ACHN (cell line): ENCODE measurements at places on chromosomes 13 and 19.

DNA sequence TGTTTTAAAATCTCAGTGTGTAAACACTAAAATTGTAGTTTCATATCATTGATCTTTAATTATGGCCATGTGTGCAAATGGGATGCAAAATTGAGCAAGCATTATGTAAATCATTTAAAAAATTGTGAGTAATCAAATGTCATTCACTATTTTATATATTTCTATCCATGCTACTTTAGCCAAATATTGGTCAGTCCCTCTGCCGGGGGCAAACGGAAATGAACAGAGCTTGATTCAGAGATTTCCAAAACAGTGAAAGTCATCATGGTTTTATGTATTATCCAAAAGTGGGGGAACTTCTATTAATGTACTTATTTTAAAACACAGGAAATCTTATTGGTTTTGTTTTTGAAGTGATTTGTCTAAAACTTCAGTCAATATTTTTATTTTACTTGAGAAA, 219.1 kb downstream of the IRS2 start:
- no peak for DNase-seq

GRCh38 chr13:24254146-24254841, 55.1 kb upstream of the C1QTNF9 start:
- DNase-seq = no peak

GRCh38 chr19:20247016-20247683, 80.1 kb downstream of the ZNF486 start:
- DNase-seq = no peak

DNA sequence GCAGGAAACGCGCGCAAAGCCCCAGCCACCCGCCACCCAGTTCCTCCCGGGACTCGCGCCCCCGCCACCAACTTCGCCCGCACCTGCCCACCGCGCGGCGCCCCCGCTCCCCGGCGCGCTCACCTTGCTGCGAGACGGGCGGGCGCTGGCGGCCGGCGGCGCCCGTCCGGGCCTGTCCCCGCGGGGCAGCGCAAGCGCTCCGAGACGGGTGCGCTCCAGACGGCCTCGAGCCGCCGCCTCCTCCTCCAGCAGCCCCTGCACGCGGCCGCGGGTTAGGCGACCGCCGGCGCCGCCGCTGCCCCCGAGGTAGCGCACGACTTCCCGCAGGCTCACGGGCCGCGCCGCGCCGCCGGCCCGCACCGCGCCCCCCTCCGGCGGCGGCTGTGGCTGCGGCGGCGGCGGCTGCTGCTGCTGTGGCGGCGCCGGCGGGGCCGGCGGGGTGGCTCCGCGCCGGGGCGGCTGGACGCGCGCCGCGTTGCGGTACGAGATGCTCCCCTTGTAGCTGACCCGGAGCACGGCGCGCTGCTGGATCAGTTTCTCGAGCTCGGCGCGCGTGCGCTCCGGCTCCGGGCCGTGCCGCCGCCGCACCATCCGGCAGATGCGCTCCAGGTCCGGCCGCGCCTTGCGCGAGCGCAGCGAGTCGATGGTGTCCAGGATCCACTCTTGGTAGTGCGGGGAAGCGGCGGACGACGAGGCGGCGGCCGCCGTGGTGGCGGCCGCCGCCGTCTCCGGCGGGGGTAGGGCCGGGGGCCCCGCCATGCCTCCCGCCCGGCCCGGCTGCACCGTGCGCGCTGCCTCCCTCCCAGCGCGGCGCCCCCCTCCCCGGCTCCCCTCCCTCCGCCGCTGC, 666 bp downstream of the SAMD1 start:
- peak; percentile 59 for DNase-seq

DNA sequence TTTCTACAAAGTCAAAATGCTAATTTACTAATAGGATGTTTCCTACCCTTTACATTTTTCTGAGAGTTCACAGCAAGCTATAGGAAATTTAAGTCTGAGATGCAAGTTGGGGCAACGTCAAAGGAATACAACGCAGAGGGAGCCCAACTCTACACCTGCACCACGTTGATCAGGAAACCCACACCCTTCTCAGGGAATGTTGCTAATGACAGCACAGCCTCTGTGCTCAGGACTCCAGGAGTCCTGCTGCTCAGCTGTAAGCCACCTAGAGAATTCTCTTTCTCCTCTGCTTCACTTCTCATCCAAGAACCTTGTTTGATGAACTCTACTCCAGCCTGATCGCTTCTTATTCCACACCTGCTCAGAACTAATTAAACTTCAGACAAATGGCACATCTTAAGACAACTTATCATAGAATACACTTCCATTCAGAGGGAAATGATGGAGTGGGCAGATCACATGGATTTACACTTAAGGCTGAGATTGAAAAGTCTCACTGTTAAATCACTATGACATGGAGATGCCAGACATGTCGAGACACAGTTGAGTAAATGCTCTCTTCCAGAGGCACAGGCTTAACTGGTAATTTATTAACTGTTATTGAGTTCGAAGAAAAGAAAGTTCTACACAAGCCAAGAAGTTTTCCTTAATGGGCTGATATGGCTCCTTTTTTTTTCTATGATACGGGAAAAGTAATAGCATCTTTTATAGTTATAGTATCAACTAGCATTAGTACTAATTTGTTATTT, 811.6 kb upstream of the ARGLU1 start:
- peak; percentile 67 for DNase-seq

DNA sequence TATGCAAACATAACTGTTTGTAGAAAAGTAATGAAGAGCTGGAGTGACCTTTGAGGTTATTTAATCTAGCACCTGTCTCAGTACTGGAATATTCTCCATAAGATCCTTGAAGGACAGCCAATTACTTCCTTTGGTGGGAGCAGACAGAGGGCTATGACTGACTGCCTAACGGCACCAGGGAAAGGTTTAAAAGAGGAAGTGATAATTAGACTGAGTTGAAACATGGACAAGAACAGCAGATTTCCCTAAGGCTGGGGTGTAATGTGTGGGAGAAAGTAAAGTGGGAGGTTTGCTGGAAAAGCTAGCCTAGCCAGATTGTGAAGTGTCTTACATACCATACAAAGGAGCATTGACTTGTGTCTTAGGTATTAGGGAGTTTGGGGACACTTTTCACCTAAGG, 191.3 kb upstream of the PCDH9 start:
- no peak for DNase-seq

GRCh38 chr19:28350037-28350436, 862.9 kb downstream of the UQCRFS1 start:
- DNase-seq = no peak

GRCh38 chr13:60720590-60720989, 323.6 kb downstream of the TDRD3 start:
- DNase-seq = no peak

DNA sequence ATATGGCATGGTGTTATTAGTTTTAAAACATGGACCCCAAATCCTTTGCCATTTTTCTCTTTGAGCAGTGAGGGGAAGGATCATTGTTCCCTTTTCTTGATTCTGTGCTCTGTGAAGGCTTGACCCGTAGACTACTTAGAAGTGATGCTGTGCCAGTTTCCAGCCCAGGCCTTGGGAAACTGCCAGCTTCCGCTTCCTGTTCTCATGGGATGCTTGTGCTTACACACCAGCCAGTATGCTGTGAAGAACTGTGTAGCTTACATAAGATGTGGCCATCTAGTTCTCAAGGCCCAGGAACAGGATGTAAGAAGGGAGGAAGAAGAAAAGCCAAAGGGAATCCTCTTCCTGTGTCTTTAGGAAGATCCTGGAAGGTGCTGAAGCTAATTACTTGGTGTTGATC, 180.9 kb downstream of the PCCA start:
- DNase-seq = no peak

GRCh38 chr13:88707646-88708045, 1036.5 kb downstream of the SLITRK5 start:
- no peak for DNase-seq

DNA sequence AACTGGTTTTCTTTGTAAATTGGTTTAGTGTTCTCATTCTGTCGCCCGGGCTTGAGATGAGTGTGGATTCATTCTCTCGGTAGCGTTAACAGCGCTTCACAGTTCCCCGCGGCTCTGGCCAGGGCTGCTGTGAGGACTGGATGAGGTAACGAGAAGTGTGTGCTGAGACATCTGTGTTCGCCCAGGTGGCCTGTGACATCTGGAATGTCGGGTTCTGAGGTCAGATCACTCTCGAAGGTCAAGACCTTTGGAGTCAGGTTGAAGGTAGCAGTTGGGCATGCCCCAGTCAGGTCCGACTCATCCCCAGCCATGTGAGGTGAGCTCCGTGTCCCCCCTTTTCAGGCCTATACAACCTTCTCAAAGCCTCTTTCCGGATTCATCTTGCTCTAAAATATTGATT, 13.4 kb upstream of the TUBGCP3 start:
- DNase-seq = no peak

DNA sequence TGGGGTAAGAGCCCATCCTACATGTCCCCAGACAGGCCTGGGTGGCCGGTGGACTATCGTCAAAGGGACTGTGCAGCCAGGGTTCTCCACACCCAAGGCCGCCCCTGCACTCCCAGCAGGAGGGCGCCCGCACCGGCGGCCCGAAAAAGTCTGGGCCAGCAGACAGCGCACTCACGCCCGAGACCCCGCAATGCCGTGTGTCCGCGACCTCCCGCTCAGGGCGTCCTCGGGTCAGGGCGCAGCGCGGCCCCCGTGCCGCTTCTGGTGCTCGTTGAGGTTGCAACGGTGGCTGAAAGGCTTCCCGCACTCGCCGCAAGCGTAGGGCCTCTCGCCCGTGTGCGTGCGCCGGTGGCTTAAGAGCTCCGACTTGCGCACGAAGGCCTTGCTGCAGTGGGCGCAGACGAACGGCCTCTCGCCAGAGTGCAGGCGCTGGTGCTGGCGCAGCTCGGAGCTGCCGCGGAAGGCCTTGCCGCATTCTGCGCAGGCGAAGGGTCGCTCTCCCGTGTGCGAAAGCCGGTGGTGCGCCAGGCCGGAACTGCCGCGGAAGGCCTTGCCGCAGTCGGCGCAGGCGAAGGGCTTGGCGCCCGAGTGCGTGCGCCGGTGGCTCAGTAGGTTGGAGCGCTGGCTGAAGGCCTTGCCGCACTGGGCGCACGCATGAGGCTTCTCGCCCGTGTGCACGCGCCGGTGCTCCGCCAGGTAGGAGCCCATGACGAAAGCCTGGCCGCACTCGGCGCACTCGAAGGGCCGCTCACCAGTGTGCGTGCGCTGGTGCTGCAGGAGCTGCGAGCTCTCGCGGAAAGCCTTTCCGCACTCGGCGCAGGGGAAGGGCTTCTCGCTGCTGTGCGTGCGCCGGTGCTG, 2.8 kb upstream of the A1BG start:
- DNase-seq = no peak

DNA sequence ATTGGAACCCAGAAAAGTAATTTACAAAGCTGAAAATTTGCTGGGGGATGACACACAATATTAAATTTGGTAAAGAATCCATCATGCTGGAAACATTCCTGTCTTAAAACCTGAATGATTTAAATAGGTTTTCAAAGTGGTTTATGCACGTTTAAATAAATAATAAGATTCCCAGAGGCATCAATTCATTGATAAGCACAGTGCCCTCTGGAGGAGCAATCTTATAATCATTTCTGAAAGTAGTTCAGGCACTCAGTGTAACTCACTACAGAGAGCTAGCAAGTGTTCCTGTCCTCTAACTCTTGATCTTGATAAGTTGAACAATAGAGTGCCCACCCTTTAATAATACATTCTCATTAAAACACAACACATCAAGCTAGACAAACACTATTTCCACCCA, 43.5 kb upstream of the SHISA2 start:
- DNase-seq = no peak

DNA sequence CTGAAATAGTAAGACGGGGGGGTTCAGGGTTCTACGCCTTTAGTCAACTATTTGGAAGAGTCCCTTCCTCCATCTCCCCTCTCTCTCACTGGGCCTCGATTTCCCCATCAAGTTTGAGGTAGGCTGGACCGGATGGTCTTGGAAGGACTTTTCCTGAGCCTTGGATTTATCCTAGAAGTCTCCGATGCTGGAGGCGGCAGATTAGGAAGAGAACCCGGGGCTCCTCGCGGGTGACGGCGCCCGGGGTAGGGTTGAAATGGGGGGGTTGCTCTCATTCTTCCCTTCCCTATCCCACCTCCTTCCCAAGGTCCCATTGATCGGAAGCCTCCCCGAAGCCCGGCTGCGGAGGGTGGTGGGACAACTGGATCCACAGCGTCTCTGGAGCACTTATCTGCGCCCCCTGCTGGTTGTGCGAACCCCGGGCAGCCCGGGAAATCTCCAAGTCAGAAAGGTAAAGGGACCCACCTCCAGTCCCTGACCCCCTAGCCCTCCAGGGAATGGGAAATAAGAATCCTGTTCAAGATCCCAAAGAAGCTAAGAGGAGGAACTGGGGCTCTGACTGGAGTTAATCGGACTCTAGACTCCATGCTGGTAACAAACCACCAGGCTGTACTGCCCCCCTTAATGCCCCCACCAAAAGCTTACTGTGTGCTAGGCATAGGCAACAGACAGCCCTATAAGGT, 781 bp downstream of the QPCTL start:
- DNase-seq = peak; percentile 70

GRCh38 chr19:29054886-29055675, 157.9 kb downstream of the UQCRFS1 start:
- no peak for DNase-seq

DNA sequence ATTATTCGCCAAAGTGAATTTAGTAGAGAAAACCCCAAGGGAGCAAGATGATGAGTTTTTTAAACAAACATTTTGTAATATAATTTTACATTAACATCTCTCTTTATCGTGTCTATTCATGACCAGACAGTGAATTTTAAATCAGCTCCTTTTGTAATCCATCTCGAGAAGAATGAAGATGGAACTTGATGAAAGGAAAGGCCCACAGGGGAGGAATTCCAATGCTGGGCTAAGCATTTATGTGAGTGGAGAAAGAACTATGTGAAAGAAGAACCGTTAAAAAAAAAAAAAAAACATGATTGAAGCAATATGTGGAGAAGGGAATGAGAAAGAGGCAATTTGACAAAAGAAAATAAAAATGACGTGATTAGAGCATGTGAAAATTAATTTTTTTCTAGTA, 170.6 kb downstream of the KCTD12 start:
- no peak for DNase-seq

- DNase-seq = no peak
Measured at GRCh38 chr19:38731654-38732301, 12.5 kb downstream of the CAPN12 start.

DNA sequence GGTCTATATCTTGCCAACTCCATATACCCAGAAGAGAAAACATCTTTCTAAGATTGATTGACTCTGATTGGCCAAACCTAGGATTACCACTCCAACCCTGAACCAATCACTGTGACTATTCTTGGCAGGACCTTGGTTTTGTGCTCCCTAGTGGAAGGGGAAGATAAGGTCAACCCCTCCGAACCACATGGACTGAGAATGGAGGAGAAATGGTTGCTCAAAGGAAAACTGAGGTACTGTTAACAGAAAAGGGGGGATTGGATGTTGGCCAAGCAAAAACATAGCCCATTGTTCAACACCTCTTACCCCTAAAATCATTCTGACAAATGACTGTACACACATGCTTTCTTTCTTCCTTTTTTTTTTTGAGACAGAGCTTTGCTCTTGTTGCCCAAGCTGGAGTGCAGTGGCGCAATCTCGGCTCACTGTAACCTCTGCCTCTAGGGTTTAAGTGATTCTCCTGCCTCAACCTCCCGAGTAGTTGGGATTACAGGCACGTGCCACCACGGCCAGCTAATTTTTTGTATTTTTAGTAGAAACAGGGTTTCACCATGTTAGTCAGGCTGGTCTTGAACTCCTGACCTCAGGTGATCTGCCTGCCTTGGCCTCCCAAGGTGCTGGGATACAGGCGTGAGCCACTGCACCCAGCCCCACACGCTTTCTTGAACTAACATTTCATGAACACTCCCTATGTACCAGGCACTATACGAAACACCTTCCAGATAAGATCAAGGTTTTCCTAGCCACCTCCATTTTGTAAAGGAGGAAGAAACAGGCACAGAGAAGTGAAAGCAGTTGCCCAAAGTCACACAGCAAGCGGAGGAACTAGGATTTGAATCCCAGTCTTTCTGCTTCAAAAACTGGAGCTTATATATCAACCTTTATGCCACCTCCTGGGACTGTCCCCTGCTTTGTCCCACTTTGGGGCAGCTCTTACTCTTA, 6.5 kb downstream of the MEIOSIN start:
- peak; percentile 20 for DNase-seq
